ENCODE measurements at places on chromosomes 5 and 9.

DNA sequence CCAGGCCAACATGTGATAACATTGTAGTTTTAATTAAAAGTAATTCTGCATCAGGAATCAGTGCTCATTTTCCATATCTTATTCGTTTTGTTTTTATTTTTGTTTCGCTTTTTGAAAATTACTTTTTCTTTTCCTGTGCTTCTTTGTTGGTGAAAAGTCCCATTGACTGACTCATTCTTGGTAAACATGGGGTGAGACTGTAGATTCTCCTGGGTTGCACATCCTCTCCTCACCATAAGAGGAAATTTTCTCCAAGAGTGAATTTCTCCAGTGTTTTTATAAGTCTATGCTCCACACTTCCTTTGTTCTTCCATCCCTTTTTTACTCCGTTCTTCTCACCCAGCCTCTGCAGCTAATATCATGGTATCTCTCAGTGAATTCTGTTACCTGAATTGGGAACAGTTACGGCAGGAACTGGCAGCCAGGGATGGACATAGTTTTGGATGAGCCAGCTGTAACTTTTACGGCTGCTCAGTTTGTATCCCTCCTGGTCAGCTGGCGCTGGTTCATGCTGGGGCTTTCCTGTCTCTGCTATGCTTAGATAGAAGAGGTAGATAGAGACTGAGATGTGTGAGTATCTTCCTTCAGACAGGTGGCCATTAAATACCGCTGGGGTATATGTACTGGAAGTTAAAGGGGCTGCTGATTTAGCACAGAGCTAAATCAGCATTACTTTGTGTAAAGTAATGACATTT lies 80.0 kb downstream of the MAN2A1 start:
- no peak for DNase-seq

DNA sequence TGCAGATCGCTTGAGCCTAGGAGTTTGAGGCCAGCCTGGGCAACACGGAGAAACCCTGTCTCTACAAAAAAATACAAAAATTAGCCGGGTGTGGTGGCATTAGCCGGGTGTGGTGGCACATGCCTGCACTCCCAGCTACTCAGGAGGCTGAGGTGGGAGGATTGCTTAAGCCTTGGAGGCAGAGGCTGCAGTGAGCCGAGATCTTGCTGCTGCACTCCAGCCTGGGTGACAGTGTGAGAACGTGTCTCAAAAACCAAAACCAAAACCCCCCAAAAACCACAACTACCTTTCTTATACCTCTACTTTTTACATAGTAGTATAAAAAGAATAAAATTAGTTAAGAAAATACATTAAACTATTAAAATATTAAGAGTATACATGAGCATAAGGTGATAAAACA lies 121.2 kb downstream of the RAPGEF6 start:
- no peak for DNase-seq

DNA sequence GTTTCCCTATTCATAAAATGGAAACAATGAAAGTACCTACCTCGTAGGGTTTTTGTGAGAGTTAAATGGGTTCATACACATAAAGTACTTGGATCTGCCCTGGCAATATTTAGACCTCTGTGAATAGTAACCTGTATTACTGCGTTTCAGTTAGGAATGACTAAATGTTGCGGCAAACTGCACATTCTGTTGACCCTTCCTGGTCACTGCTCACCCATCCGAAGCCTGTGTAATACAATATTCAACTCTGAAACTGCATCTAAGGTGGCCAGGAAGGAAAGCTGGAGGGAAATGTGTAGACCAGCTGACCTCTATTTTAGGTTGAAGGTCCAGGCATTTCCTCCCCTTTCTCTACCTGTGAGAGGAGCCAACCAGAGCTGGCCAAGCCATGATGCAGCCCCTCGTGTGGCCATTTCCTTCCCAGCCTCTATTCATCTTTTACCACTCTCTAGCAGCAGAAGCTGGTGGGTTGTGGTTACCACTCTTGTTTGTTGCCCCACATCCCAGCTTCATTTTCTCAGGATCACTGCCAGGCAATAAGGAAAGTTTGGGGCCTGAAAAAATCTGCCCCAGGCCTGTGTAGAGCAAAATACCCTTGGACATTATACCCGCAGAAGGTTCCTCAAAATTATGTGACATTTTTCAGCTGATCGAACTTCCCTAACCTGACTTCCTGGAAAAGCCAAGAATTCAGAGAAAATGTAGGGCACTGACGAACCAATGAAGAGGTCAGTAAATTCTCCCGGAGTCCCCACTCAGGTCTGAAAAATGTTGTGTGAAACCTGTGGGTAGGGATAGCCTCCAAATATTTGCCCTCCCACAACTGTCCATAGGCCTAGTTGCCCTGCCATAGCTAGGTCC lies 20.5 kb upstream of the PDCD1LG2 start:
- DNase-seq = no peak

DNA sequence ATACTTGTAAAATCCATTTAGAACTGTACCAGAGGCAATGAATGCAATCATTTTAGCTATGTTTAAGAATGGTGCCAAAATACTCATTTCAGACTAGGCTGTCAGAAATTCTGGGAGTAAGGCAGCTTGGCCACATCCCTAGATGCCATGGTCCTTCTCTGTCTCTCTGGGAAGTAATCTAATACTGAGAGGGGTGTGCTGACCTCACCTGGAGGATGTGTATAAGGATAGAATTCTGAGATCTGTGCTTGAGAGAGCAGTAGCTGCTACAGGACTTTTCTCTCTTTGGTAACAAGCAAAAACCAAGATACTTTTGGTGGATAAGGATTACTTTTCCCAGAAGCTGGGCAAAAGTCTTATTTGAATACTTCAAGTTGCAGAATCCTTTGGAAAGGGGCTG lies 68.1 kb upstream of the MRPS30 start:
- DNase-seq = no peak

GRCh38 chr5:516338-516925 lies 7.8 kb downstream of the SLC9A3 start:
- DNase-seq = no peak

GRCh38 chr9:133135146-133135745 lies 14.2 kb upstream of the RALGDS start:
- peak; percentile 75 for DNase-seq
